ENCODE measurements at places on chromosomes 3 and 15.

DNA sequence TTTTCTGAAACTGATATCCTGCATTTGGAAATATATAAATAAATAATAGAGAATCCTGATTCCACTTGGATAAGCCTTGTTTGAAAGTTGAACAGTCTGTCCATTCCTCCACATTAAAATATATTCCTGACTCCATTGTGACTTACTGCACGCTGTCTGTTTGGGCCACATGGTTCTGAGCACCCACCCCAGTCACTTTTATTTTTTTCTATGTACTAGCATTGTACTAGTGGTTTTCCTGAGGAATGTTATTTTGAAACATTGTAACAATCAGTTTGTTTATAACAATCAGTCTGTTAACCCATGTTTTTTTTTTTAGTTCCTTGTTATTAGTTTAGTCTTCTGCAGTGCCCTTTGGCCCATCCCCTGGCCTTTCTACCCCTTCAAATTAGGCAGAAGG is 87.4 kb upstream of the CCNL1 start:
- no peak for DNase-seq

DNA sequence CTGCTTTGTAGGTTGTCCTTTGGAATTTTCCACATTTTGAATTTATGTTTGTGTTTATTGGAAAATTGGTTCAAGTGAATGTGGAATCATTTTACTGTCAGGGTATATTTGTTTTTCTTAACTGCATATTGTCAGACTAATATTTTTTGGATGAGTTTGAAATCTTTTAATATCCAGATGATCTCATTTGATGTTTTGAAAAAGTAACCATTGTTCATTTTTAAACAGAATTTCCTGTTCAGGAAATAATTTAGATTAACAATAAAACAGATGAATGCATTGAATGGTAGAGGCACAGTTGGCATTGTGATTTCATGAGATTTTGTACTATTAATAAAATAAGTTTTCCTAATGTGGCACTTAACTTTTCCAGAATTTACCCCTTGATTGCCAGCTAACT is 15.5 kb downstream of the TRAK1 start:
- no peak for DNase-seq

DNA sequence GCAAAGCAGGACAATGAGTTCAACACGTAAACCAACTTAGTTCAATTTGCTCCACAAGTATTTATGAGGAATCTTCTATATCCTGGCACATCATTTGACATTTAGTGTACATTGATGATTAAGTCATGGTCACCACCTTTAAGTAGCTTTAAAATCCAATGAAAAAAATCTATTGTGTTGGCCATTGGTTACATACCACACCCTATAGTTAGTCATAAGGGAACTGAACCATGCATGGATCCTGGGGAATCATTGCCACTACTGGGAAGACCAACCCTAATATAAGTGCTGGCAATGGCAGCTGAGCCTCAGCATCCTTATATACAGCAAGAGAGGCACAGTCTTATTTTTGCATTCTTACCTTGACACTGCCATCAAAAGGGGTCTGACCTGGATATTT is 502.5 kb downstream of the MECOM start:
- no peak for DNase-seq

GRCh38 chr3:25294169-25294805 is 133.8 kb upstream of the RARB start:
- DNase-seq: peak; percentile 15

DNA sequence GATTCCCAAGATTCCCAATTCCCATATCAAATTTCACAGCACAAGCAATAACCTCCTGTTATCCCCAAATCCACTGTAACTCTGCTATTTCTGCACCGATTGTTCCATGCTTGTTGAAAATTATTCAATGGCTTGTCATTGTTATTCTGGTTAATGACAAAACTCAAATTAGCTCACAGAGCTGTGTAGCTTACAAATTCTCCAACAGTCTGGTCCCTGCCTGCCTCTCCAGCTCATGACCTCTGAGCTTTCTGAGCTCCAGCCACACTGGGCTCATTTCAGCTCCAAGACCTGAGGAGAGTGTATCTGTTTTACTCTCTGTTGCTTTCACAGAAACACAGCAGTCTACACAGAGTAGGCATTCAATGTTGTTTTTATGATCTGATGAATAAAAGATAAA is 3.3 kb downstream of the DPPA2 start:
- no peak for DNase-seq

- DNase-seq: no peak
Measured at GRCh38 chr3:127368186-127369032, 80.6 kb upstream of the PRR20G start.

DNA sequence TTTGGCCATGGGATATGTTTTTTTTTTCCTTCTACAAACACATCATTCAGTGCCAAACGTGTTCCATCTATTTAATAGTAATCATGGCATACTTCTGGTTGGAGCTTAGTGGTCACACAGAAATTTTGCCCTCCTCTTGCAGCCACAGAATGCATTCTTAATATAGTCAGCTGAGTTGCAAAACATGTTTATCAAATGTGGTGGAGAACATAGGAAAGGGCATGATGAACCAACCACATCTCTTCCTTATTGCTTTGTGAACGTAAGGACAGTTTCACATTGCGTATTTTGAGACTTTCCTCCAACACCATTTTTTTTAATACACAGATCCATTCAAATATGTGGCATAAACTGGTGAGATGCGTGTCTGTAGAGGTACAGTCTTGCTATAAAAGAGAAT is 106.8 kb downstream of the BBX start:
- no peak for DNase-seq

- peak; percentile 95 for DNase-seq
Measured at GRCh38 chr15:62618432-62618831, 424.1 kb upstream of the TPM1 start.

DNA sequence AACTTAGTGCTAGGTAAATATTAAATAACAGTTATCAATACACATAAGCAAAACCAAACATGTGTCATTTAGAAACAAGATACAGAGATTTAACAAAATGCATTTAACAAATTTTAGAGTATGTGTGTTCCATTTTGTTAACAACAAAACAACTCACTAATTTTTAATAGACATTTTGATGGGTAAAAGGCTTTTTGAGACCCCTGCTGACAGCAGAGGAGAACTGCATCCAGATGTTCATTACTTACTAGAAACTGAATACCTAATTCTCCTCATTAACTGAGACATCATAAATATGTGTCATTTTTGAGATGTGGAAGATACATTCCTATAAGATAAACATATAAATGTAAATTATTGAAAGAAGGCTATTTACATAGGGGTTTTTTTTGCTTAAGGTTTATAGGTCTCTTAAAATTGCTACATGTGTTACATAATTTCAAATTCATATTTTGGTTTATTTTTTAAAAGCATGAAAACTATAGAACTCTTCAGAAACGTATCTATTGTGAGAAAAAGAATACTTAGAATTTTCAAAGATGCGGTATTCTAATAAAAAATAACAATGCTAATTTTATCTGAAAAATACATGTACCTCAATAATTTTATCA is 1009.8 kb downstream of the TUSC7 start:
- peak; percentile 44 for DNase-seq

DNA sequence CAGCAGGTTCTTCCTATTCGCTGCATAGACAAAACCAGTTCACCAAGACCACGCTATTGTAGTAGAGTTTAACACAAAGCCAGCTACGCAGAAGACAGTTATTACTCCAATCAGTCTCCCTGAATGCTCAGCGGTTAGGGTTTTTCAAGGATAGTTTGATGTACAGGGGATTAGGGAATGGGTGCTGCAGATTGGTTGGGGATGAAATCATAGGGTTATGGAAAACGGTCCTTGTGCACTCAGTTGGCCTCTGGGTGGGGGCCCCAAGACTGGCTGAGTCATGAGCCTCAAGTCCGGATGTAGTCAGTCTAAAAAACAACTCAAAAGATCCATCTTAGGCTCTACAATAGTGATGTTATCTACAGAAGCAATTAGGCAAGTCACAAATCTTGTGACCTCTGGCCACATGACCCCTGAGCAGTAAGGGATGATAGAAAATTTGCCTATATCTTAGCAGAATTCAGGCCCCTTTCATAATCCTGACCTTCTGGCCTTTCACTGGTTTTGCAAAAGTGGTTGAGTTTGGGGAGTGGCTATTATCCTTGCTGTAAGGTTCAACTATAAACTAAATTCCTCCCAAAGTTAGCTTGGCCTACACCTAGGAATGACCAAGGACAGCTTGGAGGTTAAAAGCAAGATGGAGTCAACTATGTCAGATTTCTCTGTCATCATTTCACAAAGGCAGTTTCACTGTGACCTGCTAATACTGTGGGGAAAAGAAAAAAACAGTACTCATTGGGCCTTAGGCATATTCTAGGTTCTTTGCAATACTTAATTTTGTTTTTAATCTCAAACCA is 57.7 kb downstream of the LIPC start:
- no peak for DNase-seq

DNA sequence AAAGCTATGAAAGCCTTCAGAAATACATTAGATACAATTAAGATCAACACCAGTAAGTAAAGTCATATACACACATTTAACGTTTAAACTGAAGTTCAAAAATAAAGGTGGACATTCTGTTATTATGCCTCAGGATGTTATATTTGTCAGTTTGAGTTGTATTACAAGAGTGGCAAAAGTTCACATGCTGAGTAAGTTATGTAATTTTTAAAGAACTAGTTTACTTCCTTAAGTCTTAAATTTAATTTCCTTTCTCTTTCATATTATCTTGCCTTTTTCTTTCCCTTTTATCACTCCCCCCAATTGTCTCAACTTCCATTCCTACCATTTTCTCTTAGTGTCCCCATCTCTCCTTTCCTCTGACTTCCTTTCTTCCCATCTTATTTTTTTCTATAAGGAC is 4.9 kb upstream of the GPR87 start:
- no peak for DNase-seq

DNA sequence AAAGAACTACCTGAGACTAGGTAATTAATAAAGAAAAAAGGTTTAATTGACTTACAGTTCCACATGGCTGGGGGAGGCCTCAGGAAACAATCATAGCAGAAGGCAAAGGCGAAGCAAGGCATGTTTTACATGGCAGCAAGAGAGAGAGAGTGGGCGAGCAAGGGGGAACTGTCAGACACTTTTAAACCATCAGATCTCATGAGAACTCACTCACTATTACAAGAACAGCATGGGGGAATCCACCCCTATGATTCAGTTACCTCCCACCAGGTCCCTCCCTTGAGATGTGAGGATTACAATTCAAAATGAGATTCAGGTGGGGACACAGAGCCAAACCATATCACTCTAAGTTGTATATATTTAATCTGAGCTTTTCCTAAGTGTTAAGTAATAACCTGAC is 79.0 kb upstream of the MLF1 start:
- no peak for DNase-seq

GRCh38 chr15:66723826-66724731 is 22.0 kb downstream of the SMAD6 start:
- DNase-seq: peak; percentile 58

GRCh38 chr15:76866716-76867321 is 38.3 kb downstream of the SCAPER start:
- peak; percentile 39 for DNase-seq

DNA sequence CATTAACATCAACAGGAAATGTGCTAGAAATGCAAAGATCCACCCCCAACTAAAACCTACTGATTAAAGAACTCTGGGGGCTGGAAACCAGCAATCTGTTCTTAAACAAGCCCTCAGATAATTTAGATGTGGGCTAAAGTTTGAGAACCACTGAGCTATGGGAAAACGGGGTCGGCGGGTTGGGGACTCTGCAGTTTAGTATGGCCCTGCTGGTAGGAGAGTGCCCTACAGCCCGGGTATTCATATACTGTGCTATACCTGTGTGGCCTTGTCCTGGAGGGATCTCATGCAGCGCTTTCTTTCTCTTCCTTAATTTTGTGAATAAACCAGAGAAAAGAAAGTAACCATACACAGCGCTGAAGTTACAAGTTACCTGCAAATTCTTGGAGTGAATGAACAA is 189.7 kb upstream of the GBE1 start:
- DNase-seq: no peak

DNA sequence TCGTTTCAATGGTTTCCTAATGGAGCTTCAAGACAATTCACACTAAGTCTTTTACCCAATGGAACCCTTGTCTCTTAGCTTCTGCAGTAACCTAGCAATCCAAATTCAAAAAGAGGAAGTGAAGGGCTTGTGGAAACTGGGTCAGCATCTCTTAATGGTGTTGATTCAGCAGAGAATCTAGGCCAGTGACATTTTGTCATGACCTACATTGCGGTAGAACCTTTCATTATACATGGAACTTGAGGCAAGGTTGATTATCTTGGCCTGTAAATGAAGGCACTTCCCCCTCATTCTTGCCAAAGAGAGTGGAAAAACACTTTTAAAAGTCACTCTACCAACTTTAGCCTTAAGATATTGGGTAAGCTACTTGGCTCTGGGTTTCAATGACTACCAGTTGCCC is 42.8 kb downstream of the C2CD4B start:
- no peak for DNase-seq

GRCh38 chr15:75918135-75918534 is 14.5 kb downstream of the FBXO22 start:
- DNase-seq: no peak

GRCh38 chr3:164550857-164551256 is 527.4 kb downstream of the SI start:
- DNase-seq: no peak

DNA sequence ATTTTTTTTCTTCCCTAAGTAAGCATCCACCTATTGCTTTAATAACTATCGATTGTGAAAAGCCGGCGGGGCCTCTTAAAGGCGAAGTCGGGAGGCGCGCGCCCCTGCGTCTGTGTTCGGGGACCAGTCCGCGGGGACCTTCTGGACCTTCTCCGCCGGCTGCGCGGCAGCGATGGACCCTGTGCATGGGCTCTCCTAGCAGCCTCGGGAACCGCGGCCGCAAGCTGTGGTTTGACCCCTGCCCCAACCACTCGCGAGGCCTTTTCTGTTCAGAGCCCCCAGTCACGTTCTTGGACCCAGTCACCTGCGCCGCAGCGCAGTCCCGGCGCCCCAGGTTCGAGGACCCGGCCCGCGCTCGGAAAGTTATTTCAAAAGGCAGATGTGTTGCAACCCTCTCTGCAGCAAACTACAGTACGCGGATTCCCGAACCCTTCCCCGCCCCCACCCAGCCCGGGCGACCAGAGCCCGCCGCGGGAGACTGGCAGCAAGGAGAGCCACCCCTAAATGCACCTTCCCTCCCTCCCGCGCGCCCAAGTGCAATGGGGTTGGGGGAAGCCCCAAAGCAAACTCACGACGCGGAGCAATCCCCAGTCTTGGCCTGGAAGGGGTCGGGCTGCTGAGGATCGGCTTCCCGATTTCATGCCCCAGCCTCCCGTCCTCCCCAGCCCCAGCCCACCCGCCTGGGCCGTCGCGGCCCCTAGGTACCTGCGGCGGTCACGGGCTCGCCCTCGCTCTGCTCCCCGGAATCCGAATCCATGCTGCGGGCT is 684 bp downstream of the TNFAIP8L3 start:
- DNase-seq: no peak

DNA sequence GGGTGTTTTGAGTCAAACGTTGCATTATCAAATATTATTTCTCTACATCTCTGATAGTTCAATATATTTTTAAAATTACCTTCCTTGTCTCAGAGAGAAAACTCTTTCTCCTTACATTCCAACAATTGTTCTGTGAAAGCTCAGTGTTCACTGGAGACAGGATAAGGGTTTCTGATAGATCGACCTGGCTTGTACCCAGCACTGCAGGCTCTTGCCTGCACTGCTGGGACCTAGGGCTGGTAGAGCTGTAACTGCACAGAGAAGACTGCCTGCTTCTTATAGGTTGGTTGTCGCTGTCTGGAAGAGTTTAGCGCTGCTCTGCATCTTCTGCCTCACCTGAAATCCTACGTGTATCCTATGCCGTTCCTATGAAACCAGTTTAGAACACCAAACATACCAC is 249.9 kb upstream of the LRTM1 start:
- peak; percentile 64 for DNase-seq
